ENCODE measurements at places on chromosomes 7 and 10.

- no peak for DNase-seq
These were observed 32.0 kb downstream of the ANTXRL start for GRCh38 chr10:46318799-46319198.

- DNase-seq, result no peak
These were observed 6.9 kb upstream of the CYTH3 start for GRCh38 chr7:6279341-6279740.

- DNase-seq, result no peak
These were observed 212.5 kb downstream of the DGKB start for GRCh38 chr7:14690075-14690474.

DNA sequence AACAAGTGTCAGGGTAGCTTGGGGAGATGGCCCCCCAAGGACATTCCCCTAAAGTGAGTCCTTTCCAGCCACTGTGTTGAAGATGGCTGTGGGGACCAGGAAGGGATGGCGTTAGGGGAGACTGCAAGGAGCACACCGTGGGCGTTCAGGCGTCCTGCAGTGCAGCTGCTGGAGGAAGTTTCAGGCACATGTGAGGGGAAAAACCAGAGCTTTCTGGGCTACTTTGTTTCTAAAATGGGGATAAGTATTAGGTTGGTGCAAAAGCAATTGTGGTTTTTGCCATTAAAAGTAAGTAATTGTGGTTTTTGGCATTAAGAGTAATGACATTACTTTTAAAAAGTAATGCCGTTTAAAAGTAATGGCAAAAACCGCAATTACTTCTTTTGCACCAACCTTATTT, 14.3 kb downstream of the PRF1 start:
- no peak for DNase-seq

DNA sequence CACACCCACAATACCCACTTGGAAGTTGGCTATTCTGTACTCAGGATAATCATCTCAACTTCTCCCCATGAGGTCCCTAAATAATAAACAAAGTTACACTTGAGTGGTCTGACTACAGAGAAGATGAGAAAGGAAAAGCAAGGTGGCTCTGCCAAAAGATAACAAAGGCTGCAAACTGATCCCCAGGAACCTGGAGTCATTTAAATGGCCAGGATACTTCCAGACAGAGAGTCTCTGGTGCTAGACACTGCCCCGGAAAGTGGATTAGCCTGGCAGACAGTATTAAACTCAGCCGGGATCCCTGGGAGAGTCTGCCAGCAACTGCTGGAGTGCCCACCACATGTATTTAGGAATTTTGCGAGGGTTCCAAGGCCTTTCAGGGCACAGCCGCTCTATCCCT, 93.7 kb downstream of the DGKI start:
- no peak for DNase-seq

DNA sequence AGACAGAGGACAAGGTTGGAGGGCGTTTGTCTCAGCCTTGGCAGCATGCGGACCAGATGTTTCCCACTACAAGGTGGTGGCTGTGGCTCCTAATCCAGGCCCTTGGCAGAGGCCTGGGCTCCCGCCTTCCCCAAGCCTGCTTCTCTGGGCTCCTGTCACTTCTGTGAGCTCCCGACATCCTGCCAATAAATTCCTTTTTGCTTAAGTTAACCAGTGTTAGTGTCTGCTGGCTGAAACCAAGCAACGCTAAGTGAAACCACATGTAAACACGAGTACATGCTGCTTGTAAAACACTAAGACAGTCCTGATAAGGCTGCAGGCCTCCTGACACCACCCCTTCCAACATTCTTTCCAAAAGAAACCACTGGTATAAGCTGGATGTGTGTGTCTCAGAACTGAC, 263.6 kb upstream of the ZMIZ1 start:
- no peak for DNase-seq

Measured in frontal cortex (tissue), 4 donors.